ENCODE measurements at places on chromosomes 2 and 18. TPM values are rescaled to one million over a fixed set of nuclear protein-coding genes. Genes with fewer than 3 reads are reported as not detected.

MEP1B gene
- not detected for total RNA-seq

DNA sequence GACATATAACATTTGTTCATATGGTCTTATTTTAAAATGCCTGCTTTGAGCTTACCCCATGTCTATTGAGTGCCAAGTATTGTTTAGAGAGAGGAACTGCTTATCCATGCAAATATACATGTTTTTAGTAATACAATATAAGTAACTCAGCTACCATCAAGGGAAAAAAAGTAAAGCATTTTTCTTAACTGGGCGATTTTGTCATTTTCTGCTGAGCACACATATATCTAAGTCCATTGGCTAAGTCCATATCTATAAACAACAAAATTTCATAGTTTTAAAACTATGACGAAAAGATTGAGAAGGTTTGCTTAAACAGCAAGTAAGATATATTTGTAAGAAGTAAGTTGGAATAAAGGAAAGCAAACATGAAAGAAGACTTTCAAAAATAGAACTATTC, 82.7 kb downstream of the CALCRL start:
- DNase-seq: no peak

DNA sequence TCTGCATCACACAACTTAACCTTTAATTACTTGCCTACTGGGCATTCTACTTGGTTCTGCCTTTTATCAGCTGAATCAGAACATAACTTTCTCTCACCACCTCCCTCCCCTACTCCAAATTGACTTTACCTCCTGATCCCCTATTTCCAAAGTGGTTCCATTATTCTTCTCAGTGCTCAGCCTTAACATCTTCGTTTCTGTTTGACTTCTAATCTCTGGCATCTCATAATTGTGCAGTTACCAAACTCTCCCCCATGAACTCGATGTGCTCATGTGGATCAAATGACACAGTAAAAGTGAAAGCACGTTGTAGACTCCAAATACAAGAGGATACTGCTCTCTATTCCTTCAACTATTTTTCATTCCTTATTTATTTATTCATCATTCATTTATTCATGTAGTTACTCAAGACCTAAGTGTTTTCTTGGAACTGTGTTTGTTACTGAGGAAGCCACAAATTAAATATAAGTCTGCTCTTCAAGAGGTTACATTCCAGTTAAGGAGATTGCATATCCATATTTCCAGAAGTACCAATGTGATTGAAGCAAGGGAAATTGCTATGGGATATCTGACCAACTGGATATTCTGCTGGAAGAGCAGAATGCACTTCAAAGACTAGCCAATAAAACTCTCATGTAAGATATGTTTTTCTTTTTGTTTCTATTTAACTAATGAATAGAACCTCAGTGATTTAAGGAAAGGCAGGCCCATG, 158.8 kb downstream of the TMEFF2 start:
- peak; percentile 40 for DNase-seq

GRCh38 chr18:25225151-25225550, 126.8 kb downstream of the ZNF521 start:
- DNase-seq: no peak
